ENCODE measurements at places on chromosomes 3 and 15.

- no peak for DNase-seq
Observed at GRCh38 chr3:73204841-73205240, 143.4 kb downstream of the EBLN2 start.

DNA sequence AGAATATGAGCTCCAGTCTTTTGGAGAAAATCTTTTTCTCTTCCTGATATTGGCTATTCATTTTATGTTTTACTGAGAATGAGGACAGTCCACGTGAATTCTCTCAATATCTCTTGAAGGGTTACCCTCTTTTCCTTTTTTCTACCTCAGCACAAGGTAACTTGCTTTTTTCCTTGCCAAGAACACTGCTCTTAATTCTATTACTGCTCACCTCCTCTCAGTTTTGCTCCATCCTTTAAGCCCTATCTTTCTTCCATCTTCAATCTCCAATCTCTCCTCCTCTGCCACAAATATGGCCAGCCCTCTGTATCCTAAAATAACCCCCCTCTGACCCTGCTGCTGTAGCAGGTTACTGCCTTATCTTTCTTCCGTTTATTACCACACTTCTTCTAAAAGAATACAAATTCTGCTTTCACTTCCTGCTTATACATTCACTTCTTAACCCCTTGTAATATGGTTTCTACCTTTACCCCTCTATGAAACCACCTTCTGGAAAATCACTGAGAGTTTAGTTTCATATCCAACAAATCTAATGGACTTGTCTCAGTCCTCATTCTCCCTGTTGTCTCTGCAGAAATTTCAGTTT, 89.0 kb downstream of the NFKBIZ start:
- DNase-seq: no peak

GRCh38 chr15:60370105-60370868, 27.5 kb downstream of the ANXA2 start:
- DNase-seq: no peak

DNA sequence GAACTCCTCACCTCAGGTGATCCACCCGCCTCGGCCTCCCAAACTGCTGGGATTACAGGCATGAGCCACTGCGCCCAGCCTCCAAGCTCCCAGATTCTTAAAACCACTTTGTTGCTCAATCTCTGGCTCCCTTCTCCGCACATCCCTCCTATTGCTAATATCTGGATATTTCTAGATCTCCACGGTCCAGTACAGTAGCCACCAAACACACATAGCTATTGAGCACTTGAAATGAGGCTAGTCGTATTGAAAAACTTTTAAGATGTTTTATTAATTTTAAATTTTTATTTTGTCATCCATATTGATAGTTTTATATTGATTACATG, 44.3 kb downstream of the SLC28A1 start:
- no peak for DNase-seq

- peak; percentile 34 for DNase-seq
Observed at GRCh38 chr3:114155370-114155821, 23.5 kb downstream of the DRD3 start.

DNA sequence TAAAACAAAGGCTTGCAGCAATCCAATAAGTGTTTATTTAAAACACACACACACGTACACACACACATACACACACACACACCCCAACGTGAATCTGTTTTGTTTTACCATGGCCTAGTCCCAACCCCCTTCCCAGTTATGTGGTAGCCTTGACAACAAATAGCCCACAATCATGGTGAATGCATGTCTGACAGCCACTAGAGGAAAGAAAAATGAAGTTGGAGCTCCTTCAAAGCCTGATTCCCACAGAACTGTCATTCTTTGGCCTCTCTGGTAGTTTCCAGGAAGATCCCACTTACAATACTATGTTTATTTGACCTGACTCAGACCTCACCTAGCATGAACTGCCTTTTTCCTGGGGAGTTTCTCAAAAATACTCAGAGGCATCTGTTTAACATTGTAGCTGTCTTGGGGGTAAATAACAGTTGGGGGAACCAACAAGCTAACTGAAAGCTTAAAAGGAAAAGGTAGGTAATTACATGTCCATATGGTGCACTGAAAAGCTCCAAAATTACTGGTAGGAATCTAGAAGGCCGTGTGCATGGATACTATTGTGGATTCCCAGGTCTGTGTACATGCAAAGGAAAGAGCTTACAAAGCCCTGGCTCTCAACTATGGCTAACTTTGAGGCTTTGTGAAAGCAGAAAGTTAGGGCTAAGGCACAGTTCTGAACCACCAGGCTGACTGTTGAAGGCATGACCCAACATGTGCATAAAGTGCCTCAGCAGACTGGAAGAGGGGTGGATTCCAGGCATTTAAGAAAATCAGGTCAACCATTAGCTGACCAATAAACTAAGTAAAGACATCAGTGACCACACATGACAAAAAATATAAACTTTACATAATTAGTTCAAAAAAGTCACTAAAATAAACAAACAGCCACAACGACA, 65.3 kb downstream of the FAIM start:
- no peak for DNase-seq

- no peak for DNase-seq
Observed at GRCh38 chr3:181941250-181941649, 229.5 kb downstream of the SOX2 start.

DNA sequence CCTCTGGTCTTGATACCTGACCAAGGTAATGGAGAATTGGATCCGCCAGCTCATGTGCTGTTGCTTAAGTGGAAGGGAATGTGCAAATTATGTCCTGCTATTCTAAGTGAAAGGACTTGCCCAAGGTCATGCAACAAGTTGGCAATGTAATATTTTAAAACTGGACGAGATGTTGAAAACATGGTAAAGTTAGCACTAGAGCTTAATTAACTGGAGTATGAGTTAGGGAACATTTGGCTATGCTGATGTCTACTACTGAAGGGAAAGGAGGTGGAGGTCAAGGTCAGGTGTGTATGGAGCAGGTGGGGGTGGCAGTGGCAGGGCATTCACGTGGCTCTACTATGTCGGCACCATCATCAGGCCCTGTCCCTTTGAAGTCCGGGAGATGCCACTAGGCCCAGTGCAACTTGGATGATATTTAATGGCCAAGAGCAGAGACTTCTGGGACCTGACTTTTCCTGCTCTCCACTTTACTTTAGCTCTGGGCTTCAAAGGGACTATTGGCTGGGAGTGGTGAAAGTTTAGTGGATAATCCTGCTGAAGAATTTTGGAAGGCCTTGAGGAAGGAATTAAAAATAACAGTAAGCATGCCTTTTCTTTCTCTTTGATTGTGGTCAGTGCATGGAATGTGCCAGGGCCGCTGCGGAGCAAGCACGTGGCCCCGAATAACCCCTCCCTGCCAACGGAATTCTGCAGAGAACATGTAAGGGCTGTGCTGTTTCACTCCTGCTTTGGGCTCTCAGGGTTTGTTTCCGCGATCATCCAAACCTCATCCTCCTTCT, 14.9 kb downstream of the SMAD3 start:
- DNase-seq: no peak

DNA sequence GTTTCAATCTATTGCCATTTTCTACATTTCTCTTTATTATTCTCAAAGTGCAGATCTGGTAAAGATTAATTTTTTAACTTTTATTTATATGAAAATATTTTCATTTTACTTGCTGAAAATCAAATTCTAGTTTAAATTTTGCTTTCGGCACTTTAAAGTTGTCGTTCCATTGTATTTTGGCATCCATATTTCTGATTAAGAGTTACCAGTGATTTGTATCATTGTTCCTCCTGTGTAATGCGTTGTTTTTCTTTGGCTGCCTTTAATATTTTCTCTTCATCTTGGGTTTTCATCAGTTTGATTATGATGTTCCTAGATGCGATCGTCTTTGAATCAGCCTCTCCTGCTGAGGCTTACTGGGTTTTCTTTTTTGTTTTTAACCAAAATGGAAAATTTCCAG, 97.3 kb downstream of the SPATA16 start:
- no peak for DNase-seq

GRCh38 chr3:106332884-106333283, 464.1 kb upstream of the CBLB start:
- DNase-seq: no peak

GRCh38 chr3:181729341-181729869, 17.7 kb downstream of the SOX2 start:
- DNase-seq: no peak

DNA sequence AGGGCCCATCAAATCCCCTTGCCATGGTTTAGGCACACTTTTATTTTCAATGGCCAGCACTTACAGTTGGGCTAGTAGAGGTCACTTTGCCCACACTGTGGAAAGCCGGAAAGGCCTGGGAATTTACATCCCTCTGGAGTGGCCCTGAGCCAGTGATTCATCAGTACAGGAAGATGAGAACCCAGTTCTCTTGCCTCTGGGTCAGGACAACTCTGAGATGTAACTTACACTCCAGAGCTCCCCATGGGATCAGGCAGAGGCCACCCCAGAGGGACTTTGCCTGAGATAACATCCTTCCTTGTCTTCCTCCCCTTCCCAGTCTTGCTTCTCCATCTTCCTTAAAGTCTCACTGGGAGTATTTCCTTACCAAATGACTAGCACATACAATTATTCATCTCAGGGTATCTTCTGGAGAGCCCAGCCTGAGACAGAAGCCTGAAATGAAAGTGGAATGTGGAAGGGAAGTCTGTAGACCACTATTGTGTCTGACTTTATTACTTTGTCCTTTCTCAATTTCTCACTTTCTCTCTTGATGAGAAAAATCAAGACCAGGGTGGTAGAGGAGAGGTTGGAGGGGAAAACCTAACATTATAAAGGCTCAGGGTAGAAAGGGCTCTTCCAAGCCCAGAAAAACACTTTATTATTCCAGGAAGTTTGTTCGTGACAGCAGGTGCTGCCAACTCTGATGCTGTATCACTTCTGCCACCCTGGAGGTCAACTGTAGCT, 220.8 kb downstream of the ZNF621 start:
- no peak for DNase-seq

GRCh38 chr15:67784090-67784781, 41.1 kb upstream of the SKOR1 start:
- no peak for DNase-seq

GRCh38 chr3:194843556-194843955, 157.9 kb downstream of the FAM43A start:
- DNase-seq: no peak

- DNase-seq: no peak
Observed at GRCh38 chr15:99130314-99130713, 25.4 kb downstream of the SYNM start.

DNA sequence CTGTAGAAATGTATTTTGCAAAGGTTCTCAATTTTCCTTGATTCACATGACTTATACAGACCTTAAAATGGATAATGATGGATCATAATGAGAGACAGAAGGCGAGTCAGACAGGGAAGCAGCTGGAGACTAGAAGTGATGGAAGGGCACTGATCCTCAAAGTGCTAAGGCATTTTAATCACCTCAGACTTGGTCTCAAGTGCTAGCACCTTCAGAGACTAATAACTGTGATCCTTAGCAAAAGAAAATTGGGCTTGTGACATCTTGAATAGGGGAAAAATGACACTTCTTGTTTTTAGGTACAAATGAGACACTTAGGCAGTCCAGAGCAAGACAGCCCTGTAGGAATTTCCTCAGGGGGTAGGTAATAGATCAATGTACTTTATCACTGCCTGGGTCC, 1011.7 kb downstream of the SQOR start:
- no peak for DNase-seq

GRCh38 chr15:27328608-27329007, 357.6 kb downstream of the GABRG3 start:
- DNase-seq: no peak

GRCh38 chr3:140164922-140165590, 230.1 kb downstream of the CLSTN2 start:
- no peak for DNase-seq

DNA sequence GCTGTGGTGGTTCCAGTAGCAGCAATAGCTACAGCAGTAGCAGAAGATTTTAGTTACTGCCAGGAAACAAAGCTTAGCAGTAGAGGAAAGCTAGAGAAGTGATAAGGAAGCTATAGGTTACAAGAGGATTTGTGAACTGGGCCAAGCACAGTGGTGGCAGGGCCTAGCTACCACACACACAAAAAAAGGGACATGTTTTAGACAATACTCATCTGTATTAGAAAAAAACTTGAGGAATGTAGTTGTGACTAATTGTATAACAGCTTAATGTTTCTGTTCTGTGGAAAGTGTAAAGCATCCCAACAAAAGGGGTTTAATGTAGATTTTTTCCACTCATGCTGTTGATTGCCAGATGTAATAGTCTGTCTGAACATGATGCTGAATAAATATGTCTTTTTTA, 29.9 kb upstream of the PFN2 start:
- DNase-seq: no peak

- no peak for DNase-seq
Observed at GRCh38 chr3:52246728-52247408, 1.3 kb downstream of the PPM1M start.

- no peak for DNase-seq
Observed at GRCh38 chr3:170483485-170484262, 65.0 kb downstream of the CLDN11 start.

DNA sequence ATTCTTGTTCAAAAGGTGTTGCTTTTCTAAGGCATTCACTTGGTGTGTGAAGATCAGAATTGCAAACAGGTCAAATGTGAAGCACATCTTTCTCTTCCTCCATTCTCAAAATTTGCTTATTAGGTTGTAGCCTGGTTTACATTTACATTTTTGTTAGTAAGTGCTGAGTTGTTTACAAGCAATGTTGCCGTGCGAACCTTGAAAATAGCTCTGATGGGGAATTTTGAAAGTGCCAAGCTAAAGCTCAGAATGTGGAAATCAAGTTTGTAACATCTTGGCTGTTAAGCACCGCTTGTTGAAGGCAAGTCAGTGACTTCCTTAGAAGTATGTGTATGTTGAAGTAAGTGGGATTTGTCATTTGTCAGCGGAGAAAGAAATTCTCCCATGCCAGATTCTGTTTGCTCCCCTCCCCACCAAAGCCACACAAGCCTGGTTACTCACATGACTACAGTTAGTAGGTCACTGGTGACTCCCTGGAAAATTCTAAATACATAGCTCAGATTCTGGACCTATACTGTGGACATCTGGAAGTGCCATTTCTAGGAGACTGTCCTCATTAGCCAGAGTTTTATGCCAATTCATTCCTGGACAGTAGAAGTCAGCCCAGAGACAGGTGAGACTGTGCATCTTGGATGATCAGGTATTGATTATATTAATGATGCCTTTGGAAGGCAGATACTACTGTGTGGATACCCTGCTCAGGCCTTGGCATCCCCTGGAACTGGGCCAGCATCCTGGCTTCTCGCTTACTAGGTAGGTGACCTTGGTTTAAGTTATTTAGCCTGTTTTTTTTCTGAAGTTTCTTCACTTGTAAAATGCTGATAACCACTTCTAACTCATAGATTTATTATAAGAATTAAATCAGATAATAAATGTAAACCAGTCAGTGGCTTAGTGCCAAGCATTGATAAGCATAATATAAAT, 390.6 kb upstream of the SEMA6D start:
- DNase-seq: no peak

DNA sequence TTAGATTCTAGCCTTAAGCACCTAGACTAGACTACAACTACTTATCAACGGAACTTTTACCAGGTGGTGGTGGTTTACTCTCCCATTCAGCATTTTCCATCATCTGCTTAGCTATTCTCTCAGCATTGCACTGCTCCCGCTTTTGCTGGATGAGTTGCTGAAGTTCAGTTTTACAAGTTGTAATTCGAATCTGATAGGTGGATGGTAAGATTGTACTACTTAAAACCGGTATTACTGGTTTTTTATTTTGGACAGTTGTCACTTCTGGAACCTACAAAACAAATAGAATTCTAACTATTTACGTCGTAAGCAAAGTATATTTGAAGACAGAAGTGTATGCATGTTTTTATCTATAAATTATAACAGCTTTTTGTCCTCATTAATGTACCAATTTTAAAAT, 41.1 kb downstream of the PIK3R4 start:
- DNase-seq: no peak

Data from HCT116 (cell line).